ENCODE measurements at places on chromosomes 12 and 14.

GRCh38 chr14:51419685-51420084 is 179.6 kb downstream of the TMX1 start:
- no peak for DNase-seq

GRCh38 chr12:109875572-109876131 is 4.7 kb downstream of the GLTP start:
- no peak for DNase-seq

DNA sequence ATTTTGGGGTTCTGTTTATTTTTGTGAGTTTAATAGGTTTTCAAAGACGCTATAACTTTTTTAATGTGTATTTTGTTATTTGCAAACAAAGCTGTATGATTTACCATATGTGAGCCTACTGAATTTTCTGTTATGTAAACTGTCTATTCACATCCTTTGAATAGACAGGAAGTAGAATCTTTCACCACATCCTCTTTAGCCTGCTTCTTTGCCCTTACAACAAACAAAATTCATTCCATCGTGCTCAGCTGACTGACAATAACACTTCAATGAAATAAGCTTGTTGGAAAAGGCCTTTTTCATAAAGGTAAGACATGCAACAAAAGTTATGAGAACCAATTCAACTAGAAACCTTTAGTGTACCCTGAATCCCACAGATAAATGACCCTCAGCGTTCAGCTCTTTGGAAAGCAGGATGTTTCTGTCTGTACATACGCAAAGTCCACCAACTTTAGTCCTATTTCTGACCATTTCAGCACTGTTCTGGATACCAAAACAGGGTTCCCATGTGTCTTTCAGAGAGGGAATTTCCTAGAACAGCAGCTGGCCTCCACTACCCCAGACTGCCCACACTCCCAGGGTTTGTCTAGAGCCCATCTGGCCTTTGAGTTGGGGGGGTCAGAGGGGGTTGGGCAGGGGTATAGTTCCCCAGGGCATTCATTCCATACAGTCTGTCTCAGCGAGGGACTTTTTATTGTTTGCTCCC is 71.3 kb downstream of the DUSP6 start:
- DNase-seq, result no peak

DNA sequence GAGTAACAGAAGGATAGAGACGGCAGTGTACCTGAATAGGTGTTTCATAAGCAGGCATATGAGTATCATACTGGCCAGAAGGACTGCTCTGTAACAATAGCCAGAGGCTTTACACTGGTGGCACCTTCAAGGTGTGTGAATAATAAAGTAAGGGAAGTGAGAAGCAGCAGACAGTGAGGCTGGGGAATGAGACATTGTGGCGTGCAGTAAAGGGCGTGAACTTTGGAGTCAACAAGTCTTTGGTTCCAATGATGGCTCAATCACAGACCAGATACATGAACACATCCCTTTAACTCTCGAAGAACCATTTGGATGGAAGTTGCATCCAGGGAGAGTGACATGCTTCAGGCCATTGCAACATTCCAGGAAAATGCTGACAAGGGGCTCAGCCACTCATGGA is 32.0 kb upstream of the CCND2 start:
- no peak for DNase-seq

DNA sequence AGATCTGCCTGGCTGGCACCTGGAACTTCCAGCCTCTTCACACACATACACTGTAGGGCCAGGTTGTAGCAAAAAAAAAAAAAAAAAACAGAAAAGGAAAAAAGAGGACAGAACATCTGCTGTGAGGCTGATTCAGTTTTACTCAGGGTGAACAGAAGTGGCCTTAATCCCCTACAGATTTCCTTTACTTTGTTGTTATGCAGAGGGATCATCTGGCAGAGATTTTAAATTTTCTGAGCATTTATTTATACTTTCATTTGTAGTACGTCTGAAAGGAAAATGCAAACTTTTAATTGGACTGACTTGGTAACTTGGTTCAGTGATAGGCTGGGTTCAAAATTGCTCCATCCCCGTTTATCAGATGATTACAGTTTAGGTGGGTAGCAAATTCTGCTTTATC is 50.8 kb upstream of the PRICKLE1 start:
- DNase-seq, result no peak

GRCh38 chr12:104143918-104144317 is 5.9 kb upstream of the NFYB start:
- DNase-seq, result no peak

DNA sequence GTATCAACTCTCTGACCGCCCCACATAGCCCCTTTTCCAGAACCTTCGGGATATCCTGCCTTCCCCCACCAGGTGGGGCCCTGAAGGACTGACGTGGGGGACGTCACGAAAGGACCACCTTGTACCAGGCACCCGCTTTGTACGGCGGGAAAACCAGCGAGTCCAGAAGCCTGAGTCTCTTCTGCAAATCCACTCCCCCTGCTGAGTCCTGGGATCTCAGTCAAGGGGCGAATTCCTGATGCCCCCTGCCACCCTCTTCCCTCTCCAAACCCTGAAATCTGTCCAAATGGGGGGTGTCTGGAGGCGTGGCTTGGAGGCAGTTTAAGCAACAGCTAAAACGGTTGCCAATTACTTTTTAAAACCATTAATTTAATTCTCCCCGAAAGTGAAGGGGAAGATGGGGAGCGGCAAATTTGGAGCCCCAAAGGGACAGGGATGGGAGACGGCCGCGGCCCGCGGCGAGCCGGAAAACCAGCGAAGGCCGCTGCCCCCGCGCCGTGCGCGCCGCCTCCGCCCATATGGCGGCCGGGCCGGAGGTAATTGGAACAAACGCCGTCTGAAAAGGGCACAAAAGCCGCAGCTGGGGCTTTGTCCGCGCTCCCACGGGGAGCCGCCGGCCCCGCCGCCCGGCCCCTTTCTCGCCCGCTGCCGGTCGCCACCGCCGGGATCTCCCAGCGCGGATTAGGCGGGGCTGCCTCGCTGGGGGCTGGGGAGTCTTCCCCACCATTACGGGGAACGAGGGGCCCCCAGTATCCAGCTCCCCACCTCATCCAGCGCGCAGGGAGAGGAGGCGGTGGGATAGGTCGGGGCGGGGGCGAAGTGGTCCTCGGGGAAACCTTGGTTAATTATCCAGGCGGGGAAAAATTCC is 6.6 kb downstream of the LHX5 start:
- DNase-seq, result no peak

- no peak for DNase-seq
These were observed 8.9 kb upstream of the LTA4H start for GRCh38 chr12:96044017-96044942.

GRCh38 chr14:32470161-32470715 is 141.1 kb downstream of the AKAP6 start:
- no peak for DNase-seq

DNA sequence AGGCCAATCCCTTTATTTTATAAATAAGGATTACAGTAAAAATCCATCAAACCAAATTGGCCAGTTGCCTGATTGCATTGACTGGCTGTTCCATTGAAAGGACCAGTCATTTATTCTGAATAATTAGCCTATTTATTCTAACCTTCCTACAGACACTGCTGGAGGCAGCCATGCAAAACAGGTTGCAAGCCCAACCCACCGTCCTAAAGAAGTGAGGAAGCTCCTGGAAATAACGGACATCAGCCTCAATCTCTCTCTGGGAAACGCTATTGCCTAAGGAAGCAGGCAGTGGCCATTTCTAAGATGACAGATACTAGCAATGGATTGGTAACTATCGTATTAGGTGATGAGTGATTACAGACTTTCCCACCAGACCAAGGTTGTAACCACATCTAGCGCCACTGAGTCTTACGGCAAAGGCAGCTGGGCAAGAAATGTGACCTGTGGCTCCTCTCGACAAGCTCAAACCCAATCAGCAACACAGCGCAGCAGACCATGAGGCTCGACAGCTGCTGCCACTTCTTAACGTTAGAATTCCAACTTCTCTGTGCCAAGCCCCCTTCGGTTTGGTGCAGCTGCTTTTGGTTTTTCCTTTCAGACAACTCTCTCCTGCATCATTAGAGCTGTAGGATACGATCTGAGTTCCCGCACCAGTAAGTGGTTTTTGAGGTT is 134.2 kb downstream of the KCNK10 start:
- DNase-seq, result no peak

GRCh38 chr14:97524589-97525319 is 727.6 kb downstream of the VRK1 start:
- DNase-seq, result no peak

- DNase-seq, result no peak
These were observed 35.8 kb downstream of the ATP2A2 start for GRCh38 chr12:110316861-110317260.

DNA sequence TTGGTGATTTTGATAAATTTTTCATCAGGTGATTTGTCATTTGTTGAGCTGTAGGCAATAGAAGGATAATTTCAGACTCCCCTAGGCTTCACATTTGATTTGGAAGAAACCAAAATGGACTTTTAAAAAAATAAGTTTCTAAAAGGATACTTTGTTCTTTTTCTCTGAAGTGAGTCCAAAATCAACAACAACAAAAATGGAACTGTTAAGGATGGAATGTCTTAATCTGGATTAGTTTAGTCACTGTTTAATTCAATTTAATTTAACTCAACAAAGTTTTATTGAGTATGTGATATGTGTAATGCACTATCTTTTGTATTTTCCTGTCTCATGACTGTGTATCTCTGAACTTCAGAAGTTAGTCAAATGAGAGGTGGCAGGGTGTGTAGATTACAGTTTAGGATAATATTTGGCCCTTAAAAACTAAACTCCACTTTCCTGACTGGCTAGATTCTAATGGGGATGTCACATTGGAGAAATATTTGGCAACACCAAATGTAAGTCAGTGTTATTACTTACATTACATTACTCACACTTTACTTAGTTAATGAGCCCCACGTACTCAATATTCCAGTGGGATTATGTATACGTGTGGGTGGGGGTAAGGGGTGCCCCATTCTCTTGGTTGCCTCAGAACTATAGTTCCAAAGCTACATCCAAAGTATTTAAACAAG is 209.7 kb downstream of the BCAT1 start:
- no peak for DNase-seq

DNA sequence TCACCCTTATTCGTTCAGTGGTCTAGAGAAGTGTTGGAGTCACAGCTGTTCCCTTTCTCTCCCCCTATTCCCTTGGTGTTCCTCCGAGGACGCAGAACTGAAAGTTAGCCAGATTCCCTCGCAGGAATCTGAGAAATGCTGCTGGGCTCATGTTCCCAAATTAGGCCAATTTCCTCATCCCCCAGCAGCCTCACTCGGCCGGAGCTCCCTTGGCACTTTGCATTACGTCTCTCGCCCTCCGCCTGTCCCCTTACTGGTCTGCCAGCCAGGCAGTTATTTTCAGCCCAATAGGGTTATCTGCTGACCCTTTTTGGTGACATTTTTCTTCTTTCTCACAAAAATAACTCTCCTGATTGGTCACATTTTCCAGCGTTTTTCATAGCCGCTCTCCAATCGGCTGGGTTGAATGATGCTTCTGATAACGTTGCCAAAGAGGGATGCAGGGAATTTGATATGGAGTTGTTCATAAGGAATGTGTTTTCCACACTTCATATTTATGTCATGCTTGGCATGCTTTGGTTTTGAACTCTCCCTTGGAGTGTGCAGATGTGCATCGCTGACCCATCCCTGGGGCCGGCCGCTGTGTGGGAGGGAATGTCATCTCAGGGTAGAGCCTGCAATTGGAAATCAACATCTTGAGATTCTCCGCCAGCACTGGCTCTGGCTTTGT is 9.9 kb downstream of the IFT43 start:
- no peak for DNase-seq

DNA sequence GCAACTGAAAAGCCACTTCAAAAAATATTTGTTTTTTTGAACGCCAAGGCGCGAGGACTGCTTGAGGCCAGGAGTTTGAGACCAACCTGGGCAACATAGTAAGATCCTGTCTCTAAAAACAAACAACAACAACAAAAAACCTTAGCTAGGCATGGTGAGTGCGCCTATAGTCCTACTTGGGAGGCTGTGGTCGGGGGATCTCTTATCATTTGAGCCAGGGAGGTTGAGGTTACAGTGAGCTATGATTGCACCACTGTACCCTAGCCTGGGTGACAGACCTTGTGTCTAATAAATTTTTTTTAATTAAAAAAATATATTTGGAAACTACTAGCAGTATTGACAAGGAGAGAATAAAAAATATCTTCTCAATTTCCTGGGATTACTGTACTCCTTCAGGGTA is 113.1 kb downstream of the TRAFD1 start:
- DNase-seq, result no peak

- no peak for DNase-seq
These were observed 38.9 kb downstream of the BEGAIN start for GRCh38 chr14:100548295-100548655.

- no peak for DNase-seq
These were observed 5.2 kb downstream of the RHOF start for GRCh38 chr12:121788176-121788818.

- no peak for DNase-seq
These were observed 60.0 kb downstream of the CAPS2 start for GRCh38 chr12:75270157-75270556.

DNA sequence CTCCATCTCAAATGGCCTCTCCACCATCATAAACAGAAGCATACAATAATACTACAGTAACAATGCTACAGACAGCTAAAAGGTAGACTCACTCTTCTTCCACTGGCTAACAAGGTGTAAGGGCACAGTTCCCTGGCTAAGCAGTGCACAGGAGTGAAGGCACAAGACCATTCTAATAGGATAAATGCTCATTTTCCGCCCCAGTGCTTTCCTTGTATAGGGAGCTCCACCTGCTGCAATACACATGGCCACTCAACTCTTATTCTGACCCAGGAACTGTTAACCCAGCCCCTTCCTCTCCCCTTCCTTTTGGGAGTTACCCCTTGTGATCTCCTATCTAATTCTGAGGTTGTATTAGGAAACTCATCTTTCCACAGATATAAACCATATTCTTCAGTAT is 124.6 kb downstream of the KCNK10 start:
- DNase-seq, result no peak

GRCh38 chr12:110317911-110318310 is 36.9 kb downstream of the ATP2A2 start:
- DNase-seq, result no peak

GRCh38 chr12:108449478-108449877 is 65.6 kb upstream of the FICD start:
- no peak for DNase-seq

DNA sequence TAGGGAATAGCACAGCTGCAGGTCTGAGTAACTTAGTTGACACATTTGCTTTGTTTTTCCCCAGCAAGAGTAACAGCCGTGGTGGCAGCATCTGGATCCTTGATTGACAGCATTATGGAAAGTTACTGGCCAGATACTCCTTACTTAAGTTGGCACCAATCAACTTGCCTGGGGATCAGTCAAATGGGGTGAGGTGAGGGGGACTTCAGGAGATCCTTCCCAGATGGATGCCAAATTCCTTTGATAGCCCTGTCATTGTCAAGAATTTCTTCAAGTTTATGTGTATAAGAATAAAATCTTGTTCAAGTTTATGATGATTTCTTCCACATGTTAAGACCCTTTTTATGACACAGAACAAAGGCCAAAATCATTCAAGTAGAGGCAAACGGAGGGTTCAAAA is 618.4 kb downstream of the SLC6A15 start:
- DNase-seq, result no peak

DNA sequence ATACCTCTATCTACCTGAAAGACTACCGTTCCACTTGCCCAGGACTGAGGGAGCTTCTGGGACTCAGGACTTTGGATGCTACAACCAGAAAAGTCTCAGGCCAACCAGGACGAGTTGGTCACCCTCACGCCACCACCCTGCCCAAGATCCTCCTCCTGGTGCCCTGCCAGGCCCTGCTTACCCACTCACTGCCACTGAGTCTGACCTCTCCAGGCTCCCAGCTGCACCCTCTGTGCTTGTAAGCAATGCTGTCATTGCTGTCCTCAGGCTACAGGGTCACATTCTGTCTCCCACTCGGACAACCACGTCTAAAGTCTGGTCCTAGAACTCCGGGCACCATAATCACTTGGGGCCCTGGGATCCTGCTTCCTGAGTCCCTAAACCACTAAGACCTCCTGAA is 9.2 kb downstream of the TTC7B start:
- DNase-seq, result no peak
